ENCODE measurements at places on chromosomes 13 and 19.
A peak's percentile ranks its signal among the peaks of the same experiment; 100 is the strongest.

GRCh38 chr19:23914402-23915286 lies at the start of gene ZNF726:
TSS of gene ZNF726 (plus strand) at chr19:23914886. CDS start at chr19:23914995, 109 bp downstream.
- DNase-seq: peak; percentile 57

- no peak for DNase-seq
These were observed 99.3 kb downstream of the DOCK9 start for GRCh38 chr13:98878486-98879126.

DNA sequence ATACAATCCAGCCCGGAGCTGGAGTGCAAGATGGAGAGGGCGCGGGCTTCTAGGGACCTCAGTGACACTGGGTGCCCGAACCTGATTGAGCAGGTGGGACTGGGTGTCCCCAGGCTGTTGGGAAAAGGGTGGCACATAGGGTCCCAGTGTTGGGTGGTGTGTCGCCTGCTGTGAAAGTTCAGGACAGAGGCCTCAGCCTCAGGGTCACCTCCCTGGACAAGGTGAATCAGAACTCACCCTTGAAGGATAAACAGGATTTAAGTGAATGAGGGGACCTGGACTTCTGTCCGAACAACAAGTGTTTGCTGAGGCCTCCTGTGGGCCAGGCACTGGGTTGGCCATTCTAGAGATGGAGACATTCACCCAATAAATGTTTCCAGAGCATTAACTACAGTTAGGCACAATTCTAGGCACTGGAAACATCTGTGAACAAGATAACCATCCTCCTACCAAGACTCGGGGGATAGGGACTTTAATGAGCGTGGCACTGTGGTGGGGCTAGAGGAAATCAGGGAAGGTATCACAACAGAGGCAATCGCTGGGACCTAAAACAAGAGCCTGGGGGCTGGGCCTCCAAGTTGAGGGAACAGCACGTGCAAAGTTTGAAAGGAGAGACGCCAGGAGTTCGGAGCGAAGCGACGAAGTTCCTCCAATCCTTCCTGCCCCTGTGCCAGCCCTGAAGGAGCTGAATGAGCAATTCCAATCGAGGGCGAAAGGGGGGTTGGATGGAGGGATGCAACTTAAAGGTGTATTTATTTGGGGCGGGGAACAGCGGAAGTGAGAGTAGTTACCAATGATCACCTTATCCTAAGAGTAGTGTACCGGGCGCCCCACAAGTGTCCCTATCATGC lies 921 bp upstream of the POLD1 start:
- DNase-seq: no peak

- no peak for DNase-seq
These were observed 54.0 kb upstream of the GPR183 start for GRCh38 chr13:99361197-99361596.

DNA sequence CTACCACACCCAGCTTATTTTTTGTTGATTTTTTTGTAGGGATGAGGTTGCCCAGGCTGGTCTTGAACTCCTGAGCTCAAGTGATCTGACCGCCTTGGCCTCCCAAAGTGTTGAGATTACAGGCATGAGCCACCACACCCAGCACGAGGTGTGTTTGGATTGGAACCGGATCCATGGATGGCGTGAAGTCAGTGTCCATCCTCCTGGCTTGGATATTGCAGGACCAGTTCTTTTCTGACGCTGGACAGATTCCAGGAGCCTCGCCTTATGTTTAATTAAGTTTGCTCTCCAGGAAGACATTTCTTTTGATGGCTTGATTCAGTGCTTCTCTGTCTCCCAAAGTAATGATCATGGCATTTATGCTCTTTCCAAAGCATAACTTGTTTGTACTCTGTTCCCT lies 14.4 kb upstream of the RFXAP start:
- no peak for DNase-seq

- no peak for DNase-seq
These were observed 214.2 kb downstream of the FGF9 start for GRCh38 chr13:21884965-21885567.

GRCh38 chr13:99367663-99368448 lies 60.7 kb upstream of the GPR183 start:
- DNase-seq: no peak

DNA sequence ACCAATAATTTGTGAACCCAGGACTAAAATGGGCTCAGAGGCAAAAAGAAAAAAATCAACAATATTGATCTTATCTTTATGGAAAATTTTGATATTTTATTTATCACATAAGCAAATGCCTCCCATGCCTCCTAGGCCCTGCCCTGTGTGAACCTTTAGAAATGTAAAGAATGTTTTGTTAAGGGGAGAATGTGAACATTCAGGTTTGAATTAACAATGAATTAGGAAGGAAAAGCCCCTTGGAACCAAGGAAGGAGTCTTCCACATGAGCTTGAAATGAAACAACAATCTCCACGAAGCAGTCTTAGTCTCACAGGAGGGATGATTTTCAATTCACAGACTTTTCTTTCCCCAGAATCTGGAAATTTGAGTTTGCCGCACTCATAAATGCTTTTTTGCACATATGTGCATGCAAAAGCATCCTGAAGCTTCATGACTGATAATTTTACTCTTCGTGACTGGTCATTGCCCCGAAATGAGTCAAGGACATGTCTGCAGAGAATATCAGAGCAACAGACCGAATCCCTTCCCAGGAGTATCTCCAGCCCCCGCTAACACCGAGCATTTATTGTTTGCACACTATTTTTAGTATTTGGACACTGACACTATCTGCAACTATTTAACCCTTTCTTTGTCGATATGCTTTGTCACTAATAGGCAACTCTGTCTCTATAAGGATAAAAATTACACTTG lies 135.2 kb downstream of the DCT start:
- no peak for DNase-seq

DNA sequence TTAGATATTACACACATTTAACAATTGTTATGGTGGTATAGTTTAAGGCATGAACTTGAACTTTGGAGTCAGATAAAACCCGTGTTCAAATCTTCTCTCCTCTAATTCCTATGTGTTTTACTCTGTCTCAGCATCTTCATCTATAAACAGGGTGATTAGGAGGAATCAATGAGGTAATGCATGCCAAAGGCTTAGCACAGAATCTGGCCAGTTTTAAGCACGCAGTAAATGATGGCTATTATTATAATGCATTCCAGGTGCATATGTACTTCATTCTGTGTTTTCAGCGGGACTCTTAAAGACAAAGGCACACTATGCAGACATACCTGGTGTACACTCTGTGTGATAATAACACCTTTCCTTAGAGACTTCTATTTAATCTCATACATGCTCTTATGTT lies 88.0 kb upstream of the FRY start:
- DNase-seq: no peak

GRCh38 chr19:30722186-30722585 lies 350.0 kb downstream of the ZNF536 start:
- DNase-seq: no peak

DNA sequence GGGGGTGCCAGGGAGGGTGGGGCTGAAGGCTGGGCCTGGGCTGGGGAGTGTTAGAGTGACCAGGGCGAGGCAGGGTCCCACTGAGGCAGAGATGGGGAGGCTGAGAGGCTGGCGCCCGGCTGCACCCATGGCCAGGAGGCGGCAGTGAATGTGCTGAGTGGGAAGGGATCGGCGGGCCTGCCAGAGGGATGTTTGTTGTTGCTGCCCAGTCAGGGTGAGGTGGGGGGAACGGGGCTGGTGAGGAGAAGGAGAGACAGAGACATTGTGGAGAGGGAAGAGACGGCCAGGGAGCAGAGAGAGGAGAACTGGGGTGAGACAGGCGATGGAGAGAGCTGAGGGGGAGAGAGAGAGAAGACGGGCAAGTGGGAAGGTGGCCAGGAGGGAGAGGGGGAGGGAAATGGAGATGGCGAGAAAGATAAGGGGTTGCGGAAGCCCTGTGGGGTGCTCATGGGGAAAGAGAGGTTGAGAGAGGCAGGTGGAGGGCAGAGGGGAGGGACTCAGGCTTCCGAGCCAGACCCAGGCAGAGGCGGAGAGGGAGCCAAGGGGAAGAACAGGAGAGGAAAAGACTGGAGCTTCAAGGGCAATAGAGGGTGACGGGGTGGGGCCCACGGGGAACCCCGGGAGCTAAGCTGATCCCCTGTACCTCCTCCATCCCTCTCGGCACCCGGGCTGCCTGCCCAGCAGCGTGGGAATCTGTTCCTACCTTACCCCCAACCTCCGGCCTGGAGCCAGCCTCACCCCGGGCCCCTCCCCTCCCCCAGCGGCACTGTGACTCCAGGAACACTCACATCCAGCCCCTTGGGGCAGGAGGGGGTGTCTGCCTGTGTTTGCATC lies 690 bp upstream of the B3GNT8 start:
- no peak for DNase-seq

DNA sequence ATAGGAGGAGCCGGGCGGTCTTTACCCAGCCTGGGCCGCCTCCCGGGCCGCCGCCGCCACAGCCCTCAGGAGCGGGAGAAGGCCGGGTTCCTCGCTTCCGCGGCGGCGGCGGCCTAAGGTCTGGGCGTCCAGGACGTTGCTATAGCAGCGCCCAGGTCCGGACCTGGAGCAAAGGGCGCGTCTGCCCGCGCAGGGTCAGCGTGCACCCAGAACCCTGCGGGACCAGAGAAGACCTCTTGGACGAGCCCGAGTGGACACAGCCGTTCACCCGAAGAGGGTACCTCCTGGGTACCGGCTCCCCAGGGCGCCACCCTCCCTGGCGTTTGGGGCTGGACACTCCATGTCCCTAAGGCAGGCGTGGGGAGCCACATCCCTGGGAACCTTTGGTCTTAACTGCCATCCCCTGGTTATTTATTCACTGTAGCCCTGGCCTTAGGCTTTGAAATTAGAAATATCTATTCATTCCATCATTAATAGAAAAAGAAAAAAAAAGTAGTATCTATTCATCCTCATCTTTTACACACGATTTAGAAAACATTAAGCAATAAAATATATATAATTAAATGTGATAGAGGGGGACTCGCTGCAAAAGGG lies 2.4 kb downstream of the DZIP1 start:
- DNase-seq: no peak

GRCh38 chr13:93788456-93788855 lies 561.8 kb downstream of the GPC6 start:
- DNase-seq: no peak

- no peak for DNase-seq
These were observed 223.9 kb downstream of the LHFPL6 start for GRCh38 chr13:39379118-39379517.

DNA sequence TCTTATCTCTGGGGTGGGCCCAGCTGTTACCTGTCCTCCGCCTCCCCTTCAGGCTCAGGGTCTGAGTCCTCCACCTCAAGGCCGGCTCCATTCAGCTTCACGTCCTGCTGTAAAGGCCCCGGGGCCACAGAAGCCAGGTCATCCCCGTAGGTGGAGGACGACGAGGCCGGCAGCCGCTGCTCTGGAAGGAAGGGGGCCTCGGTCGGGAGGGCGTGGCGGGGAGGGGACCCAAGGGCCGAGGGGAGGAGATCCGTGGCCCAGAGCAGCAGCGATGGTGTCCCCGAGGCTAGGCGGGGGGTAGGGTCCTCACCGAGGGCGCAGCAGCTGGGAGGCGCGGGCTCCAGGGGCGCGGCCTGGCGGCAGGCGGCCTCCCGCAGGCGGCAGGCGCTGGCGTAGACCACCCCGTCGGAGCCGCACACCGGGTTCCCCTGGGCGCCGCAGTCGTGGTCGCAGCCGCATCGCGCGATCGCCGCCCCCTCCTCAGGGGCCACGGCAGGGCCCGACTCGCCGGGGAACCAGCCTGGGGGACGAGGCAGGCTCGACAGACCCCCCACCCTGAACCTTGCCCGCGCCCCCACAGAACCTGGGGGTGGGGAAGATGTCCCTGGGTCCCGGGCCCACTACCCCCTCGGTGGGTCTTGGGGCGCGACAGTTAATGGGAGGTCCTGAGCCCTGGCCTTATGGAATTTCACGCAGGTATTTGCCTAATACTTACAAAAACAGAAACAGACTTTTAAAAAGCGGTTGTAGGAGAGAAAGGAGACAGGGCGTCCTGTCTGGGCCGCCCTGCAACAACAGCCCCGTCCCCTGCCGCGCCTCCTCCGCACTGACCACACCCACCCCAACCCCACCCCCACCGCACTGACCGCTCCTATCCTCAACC lies 7.6 kb downstream of the F2RL3 start:
- DNase-seq: no peak

DNA sequence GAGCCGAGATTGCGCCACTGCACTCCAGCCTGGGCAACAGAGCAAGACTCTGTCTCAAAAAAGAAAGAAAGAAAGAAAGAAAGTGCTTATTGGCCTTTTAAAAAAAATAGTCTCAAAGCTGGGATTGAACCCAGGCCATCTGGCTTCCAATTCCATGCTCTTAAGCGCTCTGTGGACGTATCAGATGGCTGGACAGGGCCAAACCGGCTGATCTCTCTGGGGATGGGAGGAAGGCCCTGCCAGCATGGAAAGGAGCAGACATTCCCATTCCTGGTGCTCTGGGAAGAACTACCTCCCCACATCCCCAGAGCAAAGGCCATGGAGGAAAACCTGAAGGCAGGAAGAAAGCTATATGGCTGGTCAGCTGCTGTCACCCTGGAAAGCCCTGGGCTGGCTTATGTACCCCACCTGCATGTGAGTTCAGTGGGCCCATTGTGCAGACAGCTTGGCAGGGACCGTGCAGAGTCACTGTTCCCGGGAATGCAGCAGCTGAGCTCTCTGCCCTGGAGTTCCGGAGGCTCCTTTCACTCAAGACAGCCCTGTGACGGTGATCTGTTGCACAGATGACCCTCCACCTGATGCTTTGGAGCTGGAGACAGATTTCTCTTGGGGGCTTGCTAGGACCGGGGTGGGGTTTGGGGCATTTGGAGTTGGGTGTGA lies 84.3 kb downstream of the SIPA1L3 start:
- DNase-seq: no peak

All from esophagus squamous epithelium (tissue), 5 donors.